ENCODE measurements at places on chromosomes 6 and 20.

- DNase-seq, result no peak
Observed at GRCh38 chr6:12383448-12383847, 93.3 kb downstream of the EDN1 start.

- DNase-seq, result no peak
Observed at GRCh38 chr6:150201285-150201684, 58.4 kb downstream of the PPP1R14C start.

GRCh38 chr6:119195848-119196247, 117.4 kb upstream of the FAM184A start:
- DNase-seq, result no peak

DNA sequence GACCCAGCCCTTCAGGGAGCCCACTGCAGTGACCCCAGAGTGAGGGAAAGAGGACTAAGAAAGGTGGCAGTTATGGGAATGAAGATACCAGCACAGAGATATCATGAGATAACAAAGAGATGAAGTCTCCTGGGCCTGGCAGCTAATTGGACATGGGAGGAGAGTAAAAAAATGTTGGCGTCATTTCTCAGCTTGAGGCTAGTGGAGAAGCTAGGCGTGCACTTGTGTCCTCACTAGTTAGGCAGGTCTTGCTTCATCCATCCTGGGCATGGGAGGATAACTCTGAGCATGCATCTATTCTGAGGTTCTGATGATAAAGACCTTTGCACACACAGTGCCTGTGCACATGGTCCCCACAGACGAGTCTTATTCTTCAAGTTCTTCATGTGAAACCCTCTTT, 4.1 kb upstream of the GFOD1 start:
- DNase-seq, result no peak

- no peak for DNase-seq
Observed at GRCh38 chr6:36688063-36688738, 9.4 kb upstream of the RAB44 start.

- no peak for DNase-seq
Observed at GRCh38 chr20:63268671-63269439, 3.8 kb upstream of the ARFGAP1 start.

DNA sequence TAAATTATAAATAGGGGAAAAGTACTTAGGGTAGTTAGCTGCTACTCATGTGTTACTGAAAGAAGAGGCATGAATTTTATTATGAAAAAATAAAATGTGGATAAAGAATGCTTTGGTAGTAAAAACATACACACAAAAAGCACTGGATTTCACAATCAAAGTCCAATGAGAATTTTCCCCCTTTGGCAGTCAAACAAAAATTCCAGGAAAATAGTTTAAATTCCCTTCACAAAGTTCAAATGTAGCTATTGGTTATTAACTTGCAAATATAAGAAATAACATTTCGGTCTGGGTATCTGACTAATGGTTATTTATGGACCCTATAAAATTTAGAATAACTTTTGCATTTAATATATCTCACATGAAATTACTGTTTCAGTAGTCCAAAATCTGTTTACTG, 210.4 kb downstream of the FOXC1 start:
- no peak for DNase-seq

- DNase-seq, result no peak
Observed at GRCh38 chr6:67766057-67766456, 869.0 kb upstream of the ADGRB3 start.

DNA sequence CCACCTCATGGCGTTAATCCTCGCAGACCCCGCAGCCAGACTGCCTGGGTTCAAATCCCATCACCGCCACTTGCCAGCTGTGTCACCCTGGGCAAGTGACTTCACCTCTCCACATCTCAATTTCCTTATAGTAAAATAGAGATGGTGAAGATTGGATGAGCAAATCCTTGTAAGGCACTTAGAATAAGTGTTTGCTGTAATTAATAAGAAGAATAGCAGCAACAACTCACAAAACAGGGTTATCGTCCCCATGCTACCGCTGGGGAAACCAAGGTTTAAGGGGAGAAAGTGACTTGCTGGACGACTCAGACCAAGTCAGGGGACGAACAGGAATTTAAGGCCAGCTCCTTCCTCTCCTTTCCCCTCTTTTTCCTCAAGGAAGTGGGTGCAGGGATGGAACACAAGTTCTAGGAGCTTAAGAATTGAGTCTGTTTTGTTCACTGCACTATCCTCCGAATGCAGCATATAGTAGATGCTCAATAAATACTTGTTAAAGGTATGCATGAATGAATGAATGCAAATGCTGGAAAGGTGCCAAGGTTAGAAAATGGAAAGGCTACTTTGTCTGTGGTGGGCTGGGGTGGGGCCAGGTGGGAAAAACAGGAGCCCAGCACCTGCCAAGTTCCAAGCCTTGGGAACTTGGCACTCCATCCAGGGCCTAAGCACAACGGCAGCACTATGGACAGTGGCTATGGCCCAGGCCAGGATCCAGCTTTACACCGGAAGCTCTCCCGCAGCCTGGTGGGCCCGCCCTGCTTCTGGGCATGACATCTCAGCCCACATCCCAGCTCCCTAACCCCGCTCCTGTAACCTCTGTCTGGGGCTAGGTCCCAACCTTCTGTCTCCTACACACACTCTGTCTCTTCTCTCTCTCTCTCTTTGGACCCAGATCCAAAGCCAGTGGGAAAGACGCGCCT, 4.9 kb upstream of the CDH22 start:
- no peak for DNase-seq

- DNase-seq, result peak; percentile 97
Observed at GRCh38 chr6:31546958-31547726, at the start of gene NFKBIL1. Gene NFKBIL1, plus strand, starts transcription at chr6:31547608. Its CDS starts 87 bp downstream, at chr6:31547695.

- no peak for DNase-seq
Observed at GRCh38 chr6:50846144-50846851, 27.6 kb downstream of the TFAP2B start.

DNA sequence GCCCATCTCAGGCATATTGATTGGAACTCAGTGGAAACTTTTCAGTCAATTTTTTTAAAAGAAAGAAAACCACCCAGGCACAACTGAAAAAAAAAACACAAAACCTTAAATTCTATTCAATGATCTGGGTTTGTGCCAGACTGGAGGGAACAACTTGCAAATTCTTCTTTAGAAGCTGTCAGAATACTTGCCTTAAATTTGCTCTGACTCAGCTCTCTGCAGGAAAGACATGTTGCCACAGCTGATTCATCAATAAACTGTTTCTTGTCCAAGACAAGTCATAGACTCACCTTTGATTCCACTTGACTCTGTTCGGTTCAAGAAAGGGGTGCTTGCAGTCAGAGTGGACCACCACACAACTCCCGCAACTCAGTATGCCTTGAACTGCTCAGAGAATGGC, 117.8 kb upstream of the F13A1 start:
- DNase-seq, result no peak

DNA sequence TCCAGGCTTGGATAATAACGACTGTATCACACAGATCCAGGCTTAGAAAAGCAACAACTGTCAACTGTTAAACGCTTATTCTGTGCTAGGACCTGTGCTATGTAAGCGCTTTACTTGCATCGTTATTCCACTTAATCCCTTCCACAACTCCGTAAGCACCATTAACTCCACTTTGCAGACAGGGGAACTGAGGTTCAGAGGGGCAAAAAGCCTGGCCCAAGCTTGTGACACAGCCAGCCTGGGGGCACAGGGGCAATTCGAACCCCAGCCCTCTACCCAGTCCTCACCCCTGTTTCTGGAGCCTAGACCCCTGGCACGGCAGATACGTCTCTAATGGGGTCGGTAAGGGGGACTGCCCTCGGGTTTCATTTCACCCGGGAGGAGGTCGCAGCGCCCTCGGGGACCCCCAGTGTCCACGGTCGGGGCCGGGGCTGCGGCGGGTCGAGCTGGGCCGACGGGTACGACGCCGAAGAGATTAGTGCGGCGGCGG, 411 bp downstream of the DSN1 start:
- no peak for DNase-seq
